ENCODE measurements at places on chromosomes 7 and 10. TPM values are rescaled to one million over a fixed set of nuclear protein-coding genes. Genes with fewer than 3 reads are reported as not detected.

RADIL gene
- 2.0 TPM for total RNA-seq

ZNF804B gene
- total RNA-seq: not detected

KCNMA1 gene
- 5.8 TPM for total RNA-seq

UBE2H gene
- total RNA-seq: 99.1 TPM

PFKFB3 gene
- total RNA-seq: 63.9 TPM

PLOD3 gene
- 89.8 TPM for total RNA-seq

NUPR2 gene
- not detected for total RNA-seq

SFTPA1 gene
- 0.22 TPM for total RNA-seq

CDHR1 gene
- total RNA-seq: 0.31 TPM

HEPACAM2 gene
- total RNA-seq: 27.4 TPM

TEX47 gene
- total RNA-seq: not detected

H2BK1 gene
- total RNA-seq: not detected

GPR158 gene
- 0.11 TPM for total RNA-seq

PHKG1 gene
- total RNA-seq: 1.2 TPM

Data from progenitor cell of endocrine pancreas (in vitro differentiated cells).